ENCODE measurements at places on chromosomes 2 and 18.

- DNase-seq = no peak
These were observed 162.1 kb downstream of the LDLRAD4 start for GRCh38 chr18:13380691-13381070.

- DNase-seq = no peak
These were observed 397.9 kb upstream of the RGPD4 start for GRCh38 chr2:107428781-107429180.

- DNase-seq = no peak
These were observed 16.3 kb upstream of the OTOF start for GRCh38 chr2:26494199-26494598.

GRCh38 chr2:186590350-186590758 is 498 bp downstream of the ITGAV start:
- peak; percentile 26 for DNase-seq

DNA sequence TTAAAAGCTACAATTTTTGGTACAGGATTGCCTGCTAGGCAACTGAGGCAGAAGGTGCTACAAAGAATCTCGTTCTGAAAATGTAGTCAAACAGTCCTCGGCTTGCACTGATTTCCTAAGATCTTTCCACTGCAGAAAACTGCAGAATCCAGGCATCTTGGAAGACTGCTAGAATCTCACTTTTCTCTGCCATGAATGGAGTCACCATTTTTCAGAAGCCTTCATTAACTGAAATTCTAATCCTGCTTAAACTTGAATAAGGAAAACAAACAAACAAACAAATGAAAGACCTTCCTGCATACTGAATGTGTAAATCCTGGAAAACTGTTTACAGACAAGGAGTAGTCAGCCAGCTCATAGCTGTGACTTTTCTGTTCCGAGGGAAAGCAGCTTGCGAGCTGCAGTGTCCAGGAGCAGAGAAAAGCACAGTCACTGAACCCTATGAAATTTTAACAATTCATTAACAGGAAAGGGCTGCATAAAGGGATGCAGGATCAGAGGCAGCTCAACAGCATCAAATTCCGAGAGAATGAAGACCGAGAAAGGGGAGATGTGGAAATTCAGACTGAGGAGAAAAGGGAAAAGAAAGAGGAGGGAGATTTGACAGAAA is 210.5 kb upstream of the PIK3C3 start:
- no peak for DNase-seq

DNA sequence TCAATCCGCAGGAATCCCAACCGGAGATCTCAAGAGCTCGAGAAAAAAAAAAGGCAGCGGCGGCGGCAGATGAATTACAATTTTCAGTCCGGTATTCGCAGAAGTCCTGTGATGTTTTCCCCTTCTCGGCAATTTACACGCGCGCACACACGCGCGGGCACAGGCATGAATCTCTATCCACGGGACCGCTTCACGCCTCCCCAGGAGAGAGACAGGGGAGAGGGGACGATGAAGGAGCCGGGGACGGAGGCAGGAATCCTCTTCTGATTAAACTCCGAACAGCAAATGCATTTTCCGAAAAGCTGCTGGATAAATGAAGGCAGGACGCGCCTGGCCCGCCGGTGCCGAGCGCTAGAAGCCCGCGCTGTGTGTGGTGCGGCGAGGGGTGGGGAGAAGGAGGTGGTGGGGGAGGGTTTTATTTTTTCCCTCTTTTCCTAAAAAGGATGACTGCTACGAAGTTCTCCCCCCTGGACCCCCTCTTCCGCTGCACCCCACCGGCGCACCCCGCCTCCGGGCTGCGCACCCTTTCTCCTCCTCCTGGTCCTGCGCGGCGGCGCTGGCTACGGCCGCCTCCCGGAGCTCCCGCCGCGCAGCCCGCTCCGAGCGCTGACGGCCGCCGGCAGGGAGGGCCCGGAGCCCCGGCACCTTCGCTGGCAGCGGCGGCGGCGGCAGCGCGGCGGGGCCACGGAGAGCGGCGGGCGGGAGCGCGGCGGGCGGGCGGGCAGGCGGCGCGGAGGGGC is at the start of gene BCL2:
Gene BCL2 (minus strand): TSS at position 387 of the 740 bp plus-strand sequence.
- DNase-seq = peak; percentile 24

GRCh38 chr2:168212167-168212566 is 35.2 kb downstream of the STK39 start:
- no peak for DNase-seq

DNA sequence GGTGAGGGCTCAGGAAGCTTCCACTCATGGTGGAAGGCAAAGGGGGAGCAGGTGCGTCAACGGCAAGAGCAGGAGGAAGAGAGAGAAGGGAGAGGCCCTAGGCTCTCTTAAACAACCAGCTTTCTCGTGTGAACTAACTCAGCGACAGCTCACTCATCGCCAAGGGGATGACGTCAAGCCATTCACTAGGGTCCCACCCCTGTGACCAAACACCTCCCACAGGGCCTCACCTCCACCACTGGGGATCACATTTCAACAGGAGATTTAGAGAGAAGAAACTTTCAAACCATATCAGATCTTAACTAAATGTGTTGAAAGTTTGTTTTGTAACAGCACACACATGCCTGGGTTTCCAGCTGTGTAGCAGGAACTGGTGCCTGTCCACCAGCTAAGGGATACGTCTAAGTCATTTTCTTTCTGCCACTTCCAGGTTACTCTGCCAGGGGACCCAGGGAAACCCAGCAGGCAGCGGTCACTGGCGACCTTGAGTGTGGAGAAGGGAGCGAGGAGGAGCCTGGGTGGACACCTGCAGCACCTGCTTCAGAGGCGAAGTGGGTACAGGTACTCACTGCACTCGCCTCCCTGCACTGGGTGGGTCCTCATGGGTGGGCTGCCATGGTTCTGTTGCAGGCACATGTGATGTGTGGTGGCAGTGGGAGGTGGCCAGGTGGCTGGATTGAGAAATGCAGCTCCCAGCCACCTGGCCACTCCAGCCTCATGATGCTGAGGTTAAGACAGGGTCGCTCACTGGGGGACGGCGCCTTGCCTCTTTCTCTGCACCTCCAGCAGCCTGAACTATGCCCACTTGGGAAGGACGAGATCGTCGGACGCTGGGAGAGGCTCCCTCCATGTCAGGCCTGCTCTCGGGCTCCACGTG is 8.4 kb upstream of the GPC1 start:
- peak; percentile 85 for DNase-seq

DNA sequence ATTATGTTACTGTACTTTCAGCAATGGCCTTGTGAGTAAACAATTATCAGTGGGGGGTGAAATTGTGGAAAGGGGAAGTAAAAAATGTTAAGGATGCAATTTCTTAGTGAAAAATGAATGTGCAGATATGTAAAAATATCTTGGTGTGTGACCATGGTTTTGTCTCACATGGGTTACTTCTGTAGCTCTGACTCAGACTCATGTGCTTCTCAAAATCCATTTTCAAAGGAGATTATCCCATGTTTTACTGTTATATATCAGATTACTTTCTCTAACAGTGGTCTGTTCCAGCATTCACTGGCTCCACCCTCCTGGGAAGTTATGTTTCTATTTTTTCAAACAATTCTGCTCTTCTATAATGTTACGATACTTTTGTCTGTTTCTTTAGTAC is 298.2 kb upstream of the COL3A1 start:
- DNase-seq = peak; percentile 74

Data from IMR-90 (cell line).